ENCODE measurements at places on chromosomes 6 and 20. TPM values are rescaled to one million over a fixed set of nuclear protein-coding genes. Genes with fewer than 3 reads are reported as not detected.

GCLC gene
- total RNA-seq: 15.9 TPM

SLC35F1 gene
- total RNA-seq: under 0.01 TPM

CDH22 gene
- not detected for total RNA-seq

PSORS1C2 gene
- total RNA-seq: not detected

MEP1A gene
- total RNA-seq: not detected

CST2 gene
- total RNA-seq: not detected

BPIFB1 gene
- total RNA-seq: not detected

RUNX2 gene
- 1.6 TPM for total RNA-seq

ADA gene
- 2.4 TPM for total RNA-seq

GTSF1L gene
- not detected for total RNA-seq

All from placental epithelial cell (primary cell).